ENCODE measurements at places on chromosomes 1 and 21. TPM values are rescaled to one million over a fixed set of nuclear protein-coding genes. Genes with fewer than 3 reads are reported as not detected.

DNA sequence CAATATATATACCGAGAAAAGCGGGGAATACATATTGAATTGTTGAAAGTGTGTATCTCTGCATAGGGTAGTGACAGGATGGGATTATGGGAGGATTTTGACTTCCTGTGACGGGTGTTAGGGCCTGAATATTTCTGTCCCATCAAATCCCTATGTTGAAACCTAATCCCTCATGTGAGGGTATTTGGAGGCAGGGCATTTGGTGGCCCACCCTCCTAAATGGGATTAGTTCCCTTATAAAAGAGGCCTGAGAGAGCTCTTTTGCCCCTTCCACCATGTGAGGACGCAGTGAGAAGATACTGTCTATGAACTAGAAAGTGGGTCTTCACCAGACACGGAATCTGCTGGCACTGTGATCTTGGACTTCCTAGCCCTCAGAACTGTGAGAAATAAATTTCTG is 137.3 kb downstream of the ZSCAN20 start:
- H3K27me3 ChIP-seq = peaks cover 2% of the 10 kb centered on the region
- H3K4me1 ChIP-seq = no peaks in the 10 kb centered on the region

- H3K27ac ChIP-seq = no peak overlapping the region
- H3K27me3 ChIP-seq = no peaks in the 10 kb centered on the region
- H3K4me3 ChIP-seq = no peak overlapping the region
- no peak for DNase-seq
These were observed 18.4 kb downstream of the SYT2 start for GRCh38 chr1:202691816-202692215.

Gene OR14I1
- not detected for total RNA-seq

Gene CRYBG2
- total RNA-seq = 2.2 TPM

Gene GPR3
- total RNA-seq = 0.38 TPM

Gene OR2L2
- total RNA-seq = 0.09 TPM

Gene PROX1
- total RNA-seq = 6.6 TPM

GRCh38 chr1:66598670-66599069 is 64.7 kb downstream of the SGIP1 start:
- no peaks in the 10 kb centered on the region for H3K4me1 ChIP-seq
- DNase-seq = no peak
- H3K27me3 ChIP-seq = no peaks in the 10 kb centered on the region
- no peaks in the 10 kb centered on the region for H3K36me3 ChIP-seq

DNA sequence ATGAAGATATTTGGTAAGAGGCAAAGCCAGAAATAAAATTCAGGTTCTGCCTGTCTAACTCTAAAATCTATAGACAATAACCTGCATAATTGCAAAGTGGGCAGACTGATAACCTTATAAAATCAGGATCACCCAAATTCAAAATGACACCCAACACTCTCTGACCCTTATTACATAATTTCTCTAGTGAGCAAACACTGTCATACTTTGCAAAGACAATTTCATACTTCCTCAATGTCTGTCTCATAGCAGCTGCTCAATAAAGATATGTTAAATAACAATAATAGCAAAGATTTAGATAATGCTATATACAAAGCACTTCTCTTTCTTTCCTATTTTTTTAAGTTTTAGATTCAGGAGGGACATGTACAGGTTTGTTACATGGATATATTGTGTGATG is 118.5 kb downstream of the UCHL5 start:
- no peak overlapping the region for H3K4me3 ChIP-seq
- H3K27me3 ChIP-seq = no peaks in the 10 kb centered on the region
- H3K4me1 ChIP-seq = no peaks in the 10 kb centered on the region
- no peak overlapping the region for H3K27ac ChIP-seq

DNA sequence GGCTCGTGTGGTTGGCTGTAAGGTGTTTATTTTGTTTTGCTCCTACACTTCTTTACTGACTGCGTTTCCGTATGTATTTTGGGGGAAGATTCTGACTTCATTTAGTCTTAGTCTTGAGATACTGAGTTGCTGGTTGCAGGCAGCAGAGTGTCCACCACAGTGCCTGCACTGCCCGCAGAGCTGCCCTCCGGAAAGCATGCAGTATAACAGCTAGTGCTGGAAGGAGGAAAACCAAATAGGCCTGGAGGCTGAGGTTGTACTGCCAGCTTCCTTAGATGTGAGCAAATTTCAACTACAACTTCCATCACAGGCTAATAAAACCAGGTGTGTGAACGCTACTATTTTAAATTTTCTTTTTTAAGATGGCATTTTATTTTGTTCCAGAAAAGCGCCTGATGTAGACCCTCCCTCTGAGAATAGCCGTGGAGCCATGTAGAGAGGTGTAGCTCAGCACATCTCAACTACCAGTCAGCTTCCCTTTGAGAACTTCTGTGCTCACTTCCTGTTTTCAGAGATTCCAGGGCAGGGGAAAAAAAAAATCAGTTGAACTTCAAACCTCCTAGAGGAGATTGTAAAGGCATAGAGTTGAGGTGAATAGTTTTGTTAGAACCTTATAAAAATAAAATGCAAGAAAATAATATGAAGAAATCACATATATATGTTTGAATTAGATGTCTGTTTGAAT is 17.6 kb downstream of the LMO4 start:
- DNase-seq = no peak
- H3K4me3 ChIP-seq = no peak overlapping the region
- H3K27ac ChIP-seq = no peak overlapping the region
- H3K36me3 ChIP-seq = peaks cover 7% of the 10 kb centered on the region
- no peaks in the 10 kb centered on the region for H3K4me1 ChIP-seq

Gene HES5
- 0.44 TPM for total RNA-seq

- no peaks in the 10 kb centered on the region for H3K27me3 ChIP-seq
- peak; percentile 79 for DNase-seq
- H3K4me1 ChIP-seq = peaks cover 23% of the 10 kb centered on the region
- H3K36me3 ChIP-seq = no peaks in the 10 kb centered on the region
- no peak overlapping the region for H3K4me3 ChIP-seq
- peak overlapping the region; percentile 13 for H3K27ac ChIP-seq
These were observed 39.3 kb downstream of the HMGB4 start for GRCh38 chr1:33903210-33903589.

Gene THEM5
- not detected for total RNA-seq

GRCh38 chr1:108533351-108534083 is 26.4 kb upstream of the EEIG2 start:
- H3K4me1 ChIP-seq = no peaks in the 10 kb centered on the region
- no peak overlapping the region for H3K27ac ChIP-seq
- no peak for DNase-seq
- H3K4me3 ChIP-seq = no peak overlapping the region
- no peaks in the 10 kb centered on the region for H3K36me3 ChIP-seq
